ENCODE measurements at places on chromosomes 2 and 18. TPM values are rescaled to one million over a fixed set of nuclear protein-coding genes. Genes with fewer than 3 reads are reported as not detected.

GRCh38 chr2:123870881-123871276 is 154.2 kb upstream of the CNTNAP5 start:
- DNase-seq: no peak

- DNase-seq: no peak
Observed at GRCh38 chr2:7566382-7566881, 649.2 kb downstream of the RNF144A start.

- no peak for DNase-seq
Observed at GRCh38 chr2:143085125-143085784, 44.0 kb upstream of the ARHGAP15 start.

DNA sequence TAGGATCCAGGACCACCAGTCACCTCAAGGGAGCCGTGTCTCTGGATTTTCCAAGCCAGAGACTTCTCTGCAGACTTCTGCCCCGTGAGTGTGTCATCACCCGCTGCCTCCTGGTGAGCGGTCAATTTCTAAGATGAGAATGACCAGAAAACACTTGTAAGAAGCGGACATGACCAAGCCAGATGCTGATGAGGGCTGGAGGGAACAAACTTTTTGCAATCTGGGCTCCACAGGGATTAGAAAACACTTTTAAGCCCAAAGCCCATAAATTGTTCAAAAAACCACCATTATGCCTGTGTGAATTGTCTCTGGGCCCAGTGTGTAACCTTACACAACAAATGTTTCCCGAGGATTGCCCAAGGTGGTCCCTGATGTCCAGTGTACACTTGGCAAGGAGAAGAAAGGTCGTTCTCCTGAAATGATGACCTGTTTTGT is 5.3 kb upstream of the NPPC start:
- no peak for DNase-seq

GRCh38 chr18:78734614-78734945 is 245.0 kb upstream of the SALL3 start:
- DNase-seq: no peak

DNA sequence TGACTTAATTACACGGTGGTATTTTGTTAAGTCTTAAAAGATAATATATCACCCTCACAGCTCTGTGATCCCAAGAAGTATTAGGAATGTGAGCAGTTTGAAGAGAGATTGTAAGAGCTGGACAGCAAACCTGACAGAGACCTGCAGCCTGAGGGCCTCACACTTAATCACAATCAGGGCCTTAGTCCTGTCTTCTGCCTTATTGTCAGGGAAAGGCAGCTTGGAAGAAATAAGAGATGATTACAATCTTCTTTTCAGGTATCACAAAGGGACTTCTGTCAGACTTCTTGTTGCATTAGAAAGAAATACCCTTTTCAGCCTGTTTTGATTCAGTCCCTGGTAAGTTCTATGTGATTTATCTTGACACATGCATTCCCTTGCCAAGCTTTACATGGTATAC is 1433.8 kb upstream of the SLC39A10 start:
- no peak for DNase-seq

DNA sequence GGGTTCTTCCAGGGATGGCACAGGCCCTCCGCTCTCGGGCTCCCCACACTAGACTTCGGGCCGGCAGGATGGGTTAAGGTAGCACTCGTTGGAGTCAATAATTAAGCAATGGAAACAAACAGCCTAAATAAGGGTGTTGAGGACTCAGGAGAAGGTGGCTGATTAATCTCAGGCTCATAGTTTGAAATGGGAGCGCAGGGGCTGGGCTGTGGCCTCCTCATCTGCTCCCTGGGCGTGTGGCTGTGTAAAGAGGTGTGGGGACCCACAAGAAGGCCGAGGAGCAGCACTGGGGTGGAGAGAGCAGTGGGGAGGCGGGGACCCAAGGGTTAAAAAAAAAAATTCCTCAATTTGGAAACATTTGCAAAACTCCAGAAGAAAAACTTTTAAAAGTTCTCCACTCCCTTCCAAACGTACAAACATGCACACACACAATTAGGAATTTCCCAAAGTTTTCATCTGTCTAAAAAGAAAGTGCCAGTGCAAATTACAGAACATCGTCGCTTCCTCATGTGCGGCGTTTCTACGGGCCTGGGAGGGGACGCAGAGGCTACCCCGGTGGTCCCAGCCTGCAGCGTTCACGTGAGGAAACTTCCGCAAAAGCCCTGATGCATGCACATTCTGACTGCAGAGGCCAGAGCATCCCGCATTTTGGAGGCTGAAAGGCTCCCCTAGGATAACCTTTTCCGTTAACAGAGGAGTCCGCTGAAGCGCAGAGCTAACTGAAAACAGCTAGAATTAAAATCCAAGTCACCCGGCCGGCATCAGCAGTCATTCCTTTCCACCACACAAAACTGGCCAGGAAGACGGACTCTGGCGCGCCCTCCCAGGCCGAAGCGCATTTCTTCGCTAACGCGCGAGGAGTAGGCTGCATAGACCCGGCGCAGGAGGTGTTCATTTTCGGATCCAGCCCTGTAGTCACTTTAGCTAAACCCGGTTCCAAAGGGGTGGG is 1.0 kb upstream of the TUBB6 start:
- peak; percentile 74 for DNase-seq

DNA sequence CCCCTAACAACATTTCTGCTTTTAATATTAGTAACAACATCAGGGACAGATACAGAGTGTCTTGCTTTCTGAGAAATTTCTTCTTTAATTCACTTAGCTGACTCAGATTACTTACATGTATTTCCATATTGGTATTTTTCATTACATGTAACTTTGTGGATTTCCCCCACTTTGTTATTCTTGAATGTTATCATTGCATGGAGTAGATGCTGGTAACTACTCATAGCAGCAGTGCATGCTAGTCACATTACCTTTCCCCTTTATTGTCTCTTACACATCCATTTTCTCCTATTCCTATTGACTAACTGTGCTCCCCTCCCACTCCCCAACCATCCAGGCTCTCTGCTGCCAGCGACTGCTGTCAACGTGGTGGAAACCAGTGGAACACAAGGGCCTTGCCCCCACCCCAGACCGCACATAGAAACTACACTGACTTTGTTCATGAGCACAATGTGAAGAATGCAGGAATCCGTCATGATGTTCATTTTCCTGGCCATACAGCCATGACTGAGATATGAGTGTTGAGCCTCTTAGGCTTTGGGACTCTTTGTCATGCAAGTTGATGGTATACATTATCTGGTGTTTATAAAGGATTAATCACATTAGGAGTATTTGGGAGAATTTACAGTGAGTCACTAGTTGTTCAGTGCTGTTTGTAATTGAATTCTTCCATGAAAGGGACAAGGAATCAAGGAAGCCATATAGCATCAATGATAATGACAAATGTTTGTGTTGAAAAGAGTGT is 91.0 kb downstream of the EPB41L5 start:
- DNase-seq: no peak

DNA sequence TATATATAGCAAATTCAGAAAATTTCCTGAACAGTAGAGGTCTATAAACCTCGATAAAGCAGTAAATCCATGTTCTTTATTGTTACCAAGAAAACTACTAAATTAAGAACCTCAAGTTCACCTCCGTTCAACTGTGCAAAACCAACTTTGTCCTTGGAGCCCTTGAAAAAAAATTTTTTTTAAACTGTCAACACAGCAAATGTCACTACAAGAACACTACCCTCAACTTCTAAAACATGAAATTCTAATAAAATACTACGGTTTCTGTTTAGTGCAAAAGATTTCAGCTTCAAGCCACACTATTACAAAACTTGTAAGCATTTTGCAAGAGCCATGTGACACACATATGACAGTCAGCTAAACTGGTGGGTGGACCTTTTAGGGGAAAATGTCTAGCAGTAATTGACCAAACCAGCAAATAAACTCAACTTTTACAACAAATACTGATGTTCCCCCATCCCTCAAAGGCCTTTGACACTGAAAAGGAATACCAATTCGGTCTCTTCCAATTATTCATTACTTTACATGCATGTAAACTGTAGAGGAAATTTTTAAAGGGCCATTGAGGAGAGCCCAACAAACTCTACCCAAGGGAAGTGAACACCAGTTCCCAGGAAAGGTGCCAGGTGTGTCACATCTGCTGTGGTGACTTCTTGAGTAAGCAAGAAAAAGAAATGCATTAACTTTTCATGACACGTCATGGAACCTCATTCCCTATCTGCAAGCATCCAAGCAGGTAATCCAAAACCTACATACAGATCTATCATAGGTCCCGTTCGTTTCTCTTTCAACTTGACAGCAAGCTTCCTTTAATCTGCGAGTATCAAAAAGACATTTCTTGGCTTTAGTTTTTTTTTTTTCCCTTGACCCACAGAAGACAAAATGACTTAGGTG is 1.4 kb downstream of the RAB1A start:
- DNase-seq: peak; percentile 26

- no peak for DNase-seq
Observed at GRCh38 chr2:127612111-127612822, 33.7 kb upstream of the GPR17 start.

DNA sequence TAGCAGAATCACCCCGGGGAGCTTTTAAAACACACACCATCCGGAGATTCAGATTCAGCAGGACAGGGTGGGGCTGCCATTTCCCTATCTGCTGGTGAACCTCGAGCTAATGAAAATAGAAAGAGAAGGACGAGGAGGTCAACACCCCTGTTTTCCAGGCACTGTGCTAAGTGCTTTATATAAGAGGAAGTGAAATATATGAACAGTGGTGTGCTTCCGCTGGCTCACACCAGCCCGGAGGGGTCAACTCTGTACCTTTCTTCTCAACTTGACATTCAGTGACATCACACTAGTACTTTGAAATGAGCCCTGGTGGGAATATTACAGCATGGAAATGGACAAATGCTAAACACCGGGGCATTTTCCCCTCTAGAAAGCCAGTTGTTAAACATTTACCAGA is 108.3 kb upstream of the LTBP1 start:
- no peak for DNase-seq

DNA sequence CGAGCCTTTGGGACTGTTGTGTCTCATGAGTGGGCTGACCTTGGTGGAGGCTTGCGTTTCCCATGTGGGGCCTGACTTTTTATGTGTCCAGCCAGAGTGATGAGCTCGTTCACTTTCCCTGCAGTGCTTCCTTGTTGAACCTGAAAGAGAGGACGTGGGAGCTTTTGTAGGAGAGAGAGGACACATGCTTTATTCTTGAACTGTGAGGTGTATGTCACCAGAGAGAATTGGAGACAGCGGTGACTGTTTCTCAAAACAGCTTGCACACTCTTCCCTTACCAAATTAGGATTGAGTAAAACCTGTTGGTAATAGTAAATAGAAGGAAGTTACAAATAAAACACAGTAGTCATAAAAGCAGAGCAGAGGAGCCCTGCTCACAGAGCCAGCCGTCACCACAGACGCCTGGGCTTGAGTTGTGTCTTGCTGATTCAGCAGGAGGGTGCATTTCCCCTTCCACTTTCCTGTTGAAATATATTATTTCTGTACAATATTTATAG is 60.7 kb downstream of the INPP4A start:
- DNase-seq: peak; percentile 42

DNA sequence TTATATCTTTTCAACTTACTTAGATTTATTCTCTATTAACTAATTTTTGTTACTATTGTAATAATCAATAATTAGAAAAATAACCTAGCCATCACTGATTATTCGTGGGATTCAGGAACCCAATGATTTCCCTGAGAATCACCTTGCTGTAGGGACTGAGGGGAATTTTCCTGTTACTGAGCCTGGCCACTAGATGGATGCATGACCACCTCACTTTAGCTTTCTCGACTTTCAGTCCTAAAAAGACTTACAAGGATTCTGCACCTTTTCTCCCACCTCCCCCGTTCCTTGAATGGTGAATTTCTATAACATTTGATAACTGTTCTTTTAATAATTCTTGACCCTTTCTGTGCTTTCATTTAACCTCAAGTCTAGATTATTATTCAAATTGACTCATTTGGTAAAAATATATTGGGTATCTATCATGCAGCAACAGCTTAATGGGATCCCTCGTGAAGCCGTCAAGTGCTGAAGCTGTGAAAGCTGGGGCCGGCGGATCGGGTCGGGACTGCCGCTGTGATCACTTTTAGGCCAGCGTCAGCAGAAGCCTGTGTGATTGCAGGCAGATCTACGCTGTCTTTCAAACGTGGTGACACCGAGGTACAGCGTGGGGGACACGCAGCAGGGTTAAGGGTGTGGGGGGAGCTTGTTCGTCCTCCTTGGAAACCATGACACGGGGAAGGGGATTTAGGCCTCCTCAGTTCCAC is 38.8 kb upstream of the TMEM18 start:
- DNase-seq: peak; percentile 31

DNA sequence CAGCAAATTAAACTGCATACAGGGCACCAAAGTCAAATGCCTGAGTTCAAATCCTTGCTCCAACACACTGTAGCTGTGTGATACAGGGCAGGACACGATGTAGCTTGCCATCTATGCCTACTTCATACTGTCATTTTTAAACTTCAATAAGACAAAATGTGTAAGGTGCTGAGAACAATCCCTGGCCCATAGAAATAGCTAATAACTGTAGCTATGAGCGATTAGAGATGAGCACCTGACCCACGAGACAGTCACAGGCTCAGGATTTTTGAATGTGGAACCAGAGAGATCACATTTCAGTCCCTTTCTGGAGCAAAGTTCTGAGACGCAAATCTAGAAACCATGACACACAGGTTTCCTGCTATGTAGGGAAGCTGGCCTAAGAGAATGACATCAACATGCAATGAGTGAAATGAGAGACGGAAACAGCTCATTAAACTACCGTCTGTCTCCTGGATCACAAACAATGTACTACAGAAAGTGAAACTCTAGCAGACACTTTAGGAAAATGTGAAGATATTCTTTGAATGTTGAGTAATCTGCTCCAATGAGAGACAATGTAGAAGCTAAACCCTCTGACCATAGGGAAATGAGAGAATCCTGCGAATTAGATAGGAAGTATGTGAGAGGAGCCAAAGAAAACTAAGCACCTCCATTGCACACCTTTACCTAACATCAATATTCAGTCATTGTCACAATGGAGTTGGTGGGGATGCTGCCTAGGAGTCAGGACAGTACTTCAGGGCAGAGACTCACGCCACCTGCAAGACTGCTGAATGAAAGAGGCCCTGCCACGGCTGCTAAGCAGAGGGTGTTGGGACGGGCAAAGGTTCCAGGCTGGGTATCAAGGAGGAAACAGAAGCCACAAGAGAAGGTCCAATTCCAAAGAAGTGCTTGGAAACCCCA is 25.5 kb downstream of the B4GALT6 start:
- peak; percentile 68 for DNase-seq

Gene AP1S3
- 2.2 TPM for total RNA-seq

Gene ZNF385B
- total RNA-seq: not detected

Gene VIL1
- not detected for total RNA-seq

Gene LRATD1
- total RNA-seq: 9.4 TPM
